Fibroblast of skin of left biceps (primary cell): ENCODE measurements at places on chromosomes 11 and 22.

GRCh38 chr22:50257041-50257440, 4.4 kb downstream of the MAPK12 start:
- DNase-seq: no peak

- peak; percentile 63 for DNase-seq
Observed at GRCh38 chr11:130677486-130678153, 229.2 kb downstream of the ADAMTS15 start.

DNA sequence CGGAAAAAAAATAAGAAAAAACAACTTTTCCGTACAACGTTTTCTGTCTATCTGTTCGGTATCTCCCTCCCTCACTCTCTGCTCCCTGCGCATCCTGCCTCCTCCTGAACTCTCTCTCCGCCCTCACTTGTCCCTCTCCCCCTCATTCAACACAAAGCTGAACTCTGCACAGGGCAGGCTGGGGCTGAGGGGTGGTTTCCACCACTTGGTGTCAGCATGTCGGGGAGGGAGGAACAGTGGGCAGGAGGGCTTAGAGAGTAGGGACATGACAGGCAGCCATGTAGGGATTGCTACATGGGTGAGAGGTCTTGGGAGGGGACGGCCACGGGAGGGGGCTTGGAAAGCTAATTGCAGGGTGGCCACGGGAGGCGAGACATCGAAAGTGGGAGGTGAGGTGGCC, 17.6 kb downstream of the SLC22A12 start:
- no peak for DNase-seq

- DNase-seq: no peak
Observed at GRCh38 chr11:124791626-124792341, 8.4 kb downstream of the MSANTD2 start.
